Dorsolateral prefrontal cortex (tissue), 122 donors: ENCODE measurements at places on chromosomes 7 and 10.

DNA sequence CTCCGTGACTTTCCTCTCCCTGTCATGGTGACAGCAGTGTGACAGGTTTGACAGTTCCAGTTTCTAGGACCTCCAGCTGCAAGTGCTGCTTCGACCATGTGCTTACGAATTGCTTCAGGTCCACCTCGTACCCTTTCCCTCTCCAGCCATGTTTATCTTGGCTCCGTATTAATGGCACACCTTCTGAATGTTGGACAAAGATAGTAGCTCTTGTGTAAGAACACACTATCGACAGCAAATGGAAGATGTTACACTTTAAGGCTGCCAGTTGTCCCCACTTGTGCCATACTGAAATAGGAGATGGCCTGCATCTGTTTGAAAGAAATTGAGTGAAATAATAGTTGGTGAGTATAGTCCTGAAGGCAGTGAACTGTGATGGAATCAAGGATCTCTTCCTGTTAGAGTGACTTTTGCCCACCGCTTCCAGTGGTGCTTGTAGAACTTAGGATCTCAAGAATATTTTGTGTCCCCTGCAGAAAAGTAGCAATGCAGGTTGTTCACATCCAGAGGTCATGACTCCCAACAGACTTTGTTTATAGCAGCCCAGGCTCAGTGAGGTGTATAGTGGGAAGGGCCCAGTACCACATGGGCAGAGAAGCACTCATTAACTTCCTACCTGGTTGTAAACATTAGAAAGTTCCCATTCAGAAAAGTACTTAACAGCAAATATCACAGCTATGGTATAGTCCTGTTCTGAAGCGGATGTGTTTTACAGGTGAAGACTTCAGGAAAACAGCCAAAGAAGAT lies 629.7 kb upstream of the GALNT17 start:
- no peak for DNase-seq

DNA sequence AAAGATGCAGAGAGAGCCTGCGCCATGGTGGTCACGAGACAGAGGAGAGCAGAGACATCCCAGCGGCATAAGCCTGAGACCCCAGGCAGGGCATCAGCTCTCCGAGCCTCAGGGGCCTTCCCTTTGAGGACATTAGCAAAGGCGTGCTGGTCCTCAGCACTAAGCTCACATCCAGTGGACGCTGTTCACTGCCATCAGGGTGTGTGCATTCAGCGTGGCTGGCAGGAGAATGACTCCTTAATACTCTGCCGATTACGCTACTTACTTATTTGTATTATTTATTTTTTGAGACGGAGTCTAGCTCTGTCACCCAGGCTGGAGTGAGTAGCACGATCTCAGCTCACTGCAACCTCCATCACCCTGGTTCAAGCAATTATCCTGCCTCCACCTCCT lies 290.2 kb downstream of the KLF6 start:
- DNase-seq = no peak

DNA sequence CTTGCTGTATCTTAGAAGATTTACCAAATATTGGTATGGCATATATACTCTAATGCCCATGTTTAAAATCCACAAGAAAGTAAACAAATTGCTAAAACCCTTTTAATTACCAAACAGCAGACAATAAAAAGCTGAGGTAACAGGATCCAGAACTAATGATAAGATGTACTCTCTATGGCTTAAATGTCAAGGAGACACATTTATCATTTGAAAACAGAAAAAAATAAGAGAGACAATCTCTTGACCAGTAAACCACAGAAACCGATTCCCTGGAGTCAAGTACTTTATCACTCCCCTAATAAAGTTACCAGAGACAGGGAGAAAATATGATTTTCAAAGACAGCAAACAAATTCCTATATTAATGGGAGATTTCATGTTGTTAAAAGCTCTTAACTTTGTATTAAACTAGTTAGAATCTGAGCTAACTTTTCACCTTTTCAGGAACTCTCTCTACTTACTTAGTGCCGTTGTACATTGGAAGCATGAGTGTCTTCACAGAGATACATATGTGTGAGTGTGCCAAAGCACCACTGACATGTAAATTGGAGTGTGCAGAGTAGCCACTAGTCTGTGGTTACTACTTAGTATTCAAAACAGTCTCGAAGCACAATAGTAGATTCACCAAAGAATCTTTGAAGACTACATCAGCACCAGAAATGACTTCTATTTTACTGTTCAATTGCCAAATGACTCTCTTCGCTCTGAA lies 44.2 kb downstream of the TSPAN12 start:
- DNase-seq = no peak

- no peak for DNase-seq
These were observed 140.7 kb upstream of the LYZL2 start for GRCh38 chr10:30770229-30770628.

DNA sequence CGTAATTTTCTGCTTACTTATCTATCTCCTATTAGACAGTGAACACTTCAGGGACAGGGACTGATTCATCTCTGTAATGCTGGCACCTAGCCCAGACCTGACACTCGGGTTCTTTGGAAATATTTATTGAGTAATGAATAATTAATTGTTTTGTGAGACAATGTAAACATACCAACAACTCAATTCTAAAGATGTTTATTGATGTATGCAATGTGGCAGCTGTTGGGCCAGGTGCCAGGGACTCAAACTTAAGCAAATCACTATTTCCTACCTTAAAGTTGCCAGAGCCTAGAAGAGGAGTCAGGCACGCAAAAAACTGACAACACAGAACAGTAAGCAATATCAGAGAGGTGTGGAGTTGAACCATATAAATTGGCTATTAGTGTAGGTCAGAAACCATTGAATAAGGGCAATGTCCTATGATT lies 63.6 kb upstream of the BMPER start:
- no peak for DNase-seq

- no peak for DNase-seq
These were observed 63.6 kb upstream of the EFCAB10 start for GRCh38 chr7:105644937-105645336.

- DNase-seq = no peak
These were observed 131.8 kb upstream of the CTTNBP2 start for GRCh38 chr7:118005026-118005425.

DNA sequence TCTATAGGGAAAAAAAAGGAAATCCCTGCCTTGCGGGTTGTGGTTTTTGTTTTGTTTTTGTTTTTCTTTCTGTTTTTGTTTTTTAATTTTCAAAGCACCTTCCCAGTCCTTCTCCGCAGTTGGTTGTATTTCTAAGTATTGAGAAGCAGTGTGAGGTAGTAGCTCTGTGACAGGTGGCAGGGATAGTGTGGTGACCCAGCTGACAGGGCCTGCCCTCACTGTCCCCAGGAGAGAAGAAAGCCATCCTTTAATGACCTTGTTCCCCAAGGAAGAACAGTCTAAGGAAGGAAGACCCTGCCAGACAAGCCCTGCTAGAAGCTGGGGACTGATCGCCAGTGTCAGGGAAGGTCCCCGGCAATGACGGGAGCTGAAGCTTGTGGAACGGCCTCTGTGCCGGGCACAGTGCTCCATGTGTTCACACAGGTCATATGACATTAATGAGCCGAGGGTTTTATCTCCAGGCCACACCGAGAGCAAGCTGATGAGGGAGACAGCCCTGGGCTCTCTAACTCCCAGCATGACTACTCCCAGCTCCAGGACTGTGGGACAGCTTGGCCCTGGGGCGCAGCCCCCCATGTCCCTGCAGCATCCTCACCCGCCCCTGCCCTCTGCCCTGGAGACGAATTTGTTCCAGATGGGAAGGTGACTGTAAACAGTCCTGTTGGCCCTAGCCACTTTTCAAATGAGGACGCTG lies 69.0 kb upstream of the LRRC18 start:
- no peak for DNase-seq

GRCh38 chr7:46123-46829 lies 146.1 kb upstream of the FAM20C start:
- DNase-seq = no peak
